Activated naive CD8-positive, alpha-beta T cell treated with anti-CD3 and anti-CD28 coated beads, Interleukin-2, amount 10 ng/mL, durations not matched to agents 7 days and 5 days (primary cell): ENCODE measurements at places on chromosomes 2 and 18. TPM values are rescaled to one million over a fixed set of nuclear protein-coding genes. Genes with fewer than 3 reads are reported as not detected.

The FSIP2 gene
- total RNA-seq = 0.36 TPM

DNA sequence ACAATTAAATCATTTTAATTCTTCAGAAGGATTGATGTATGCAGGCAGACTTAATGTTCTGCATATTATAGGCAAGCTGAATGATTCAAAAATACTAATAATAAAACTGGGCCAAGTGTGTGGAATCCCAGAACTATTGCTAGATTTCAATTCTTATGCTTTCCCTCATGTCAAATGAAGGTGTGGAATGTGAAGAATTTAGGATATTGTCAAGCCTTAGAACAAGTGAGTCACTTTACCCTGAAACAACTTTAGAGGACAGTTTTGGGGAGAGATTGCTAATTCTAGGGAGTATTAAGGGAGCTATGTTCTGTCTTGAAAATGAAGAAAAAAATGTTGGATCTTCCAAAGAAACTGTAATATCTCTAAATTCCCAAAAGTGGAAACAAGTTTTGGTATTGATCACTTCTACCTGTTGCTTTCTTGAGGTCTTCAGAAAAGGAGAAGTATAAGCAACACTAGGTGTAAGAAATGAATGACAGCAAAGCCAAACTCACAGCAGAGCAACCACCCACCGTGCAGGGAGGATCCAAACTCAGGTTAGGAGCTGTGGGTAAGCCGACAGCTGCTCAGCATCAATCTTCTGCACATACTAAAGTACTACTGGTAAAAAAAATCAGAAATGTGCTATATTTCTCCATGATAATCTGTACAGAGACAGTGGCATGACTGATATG, 818.1 kb downstream of the SLC4A3 start:
- DNase-seq = no peak

The SCN7A gene
- not detected for total RNA-seq

The ELP2 gene
- total RNA-seq = 82.4 TPM

- no peak for DNase-seq
Measured at GRCh38 chr2:37506407-37507050, 162.1 kb downstream of the QPCT start.

DNA sequence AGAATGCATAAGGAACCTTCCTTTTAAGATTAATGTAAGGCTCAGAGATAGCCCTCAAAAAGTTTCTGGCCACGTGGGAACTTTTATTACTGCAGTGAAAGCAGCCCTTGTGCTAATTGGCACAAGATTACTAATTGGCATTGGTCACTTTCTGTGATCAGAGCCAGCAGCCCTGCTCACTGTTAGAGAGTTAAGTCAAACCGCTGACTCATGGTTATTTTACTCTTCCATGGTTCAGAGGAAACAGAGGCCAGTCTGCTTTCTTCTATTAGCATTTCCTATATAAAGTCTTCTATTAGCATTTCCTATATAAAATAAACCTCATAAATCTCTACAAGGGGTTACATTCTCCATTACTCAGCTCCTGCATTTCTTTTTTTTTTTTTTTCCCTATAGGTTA, 1.5 kb upstream of the SLC35G4 start:
- no peak for DNase-seq

GRCh38 chr2:160816916-160817499, 323.4 kb upstream of the RBMS1 start:
- no peak for DNase-seq

The SGO2 gene
- total RNA-seq = 37.4 TPM

- no peak for DNase-seq
Measured at GRCh38 chr2:160343404-160343803, 143.3 kb upstream of the ITGB6 start.

DNA sequence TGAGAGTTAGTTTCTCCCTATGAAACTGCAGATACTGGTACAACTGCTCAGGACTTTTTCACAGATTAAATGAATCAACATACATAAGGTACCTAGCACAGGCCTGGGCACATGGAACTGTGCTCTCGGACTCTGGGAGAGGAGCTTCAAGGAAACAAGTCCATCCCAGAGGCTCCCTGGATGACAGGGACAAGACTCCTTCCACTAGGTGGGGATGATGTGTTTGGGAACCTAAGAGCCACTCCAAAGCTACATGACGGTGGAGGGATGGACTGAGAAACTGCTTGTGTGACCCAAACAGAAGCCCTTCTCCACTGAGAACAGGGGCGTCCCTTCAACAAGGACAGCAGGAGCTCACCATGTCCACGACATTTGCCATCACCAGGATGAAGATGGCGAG, 37.1 kb downstream of the CENPO start:
- DNase-seq = no peak

GRCh38 chr2:228819701-228820100, 451.4 kb downstream of the PID1 start:
- no peak for DNase-seq

DNA sequence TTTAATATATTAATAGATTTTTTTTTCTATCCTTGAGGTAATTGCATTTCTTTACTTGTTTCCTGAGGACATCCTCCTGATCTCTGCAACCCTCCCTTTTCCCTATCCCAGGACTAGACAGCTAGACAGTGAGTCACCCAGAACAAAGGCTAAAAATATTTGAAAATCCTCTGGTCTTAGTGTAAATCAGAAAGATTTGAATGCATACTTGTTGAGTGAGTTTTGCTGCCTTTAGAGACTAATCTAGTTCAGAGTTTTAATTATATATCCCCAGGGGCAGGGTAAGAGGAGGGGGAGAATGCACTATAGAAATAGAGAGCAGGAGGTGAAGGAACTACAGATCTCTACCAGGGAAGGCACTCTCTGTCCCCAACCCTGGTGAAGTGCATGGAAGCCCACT, 202.3 kb upstream of the TCF4 start:
- no peak for DNase-seq

The DYNC1I2 gene
- total RNA-seq = 46.3 TPM

The ASPRV1 gene
- total RNA-seq = 1.2 TPM

The ATP6V1C2 gene
- not detected for total RNA-seq

- peak; percentile 48 for DNase-seq
Measured at GRCh38 chr2:190627448-190628412, 21.2 kb upstream of the NAB1 start.

DNA sequence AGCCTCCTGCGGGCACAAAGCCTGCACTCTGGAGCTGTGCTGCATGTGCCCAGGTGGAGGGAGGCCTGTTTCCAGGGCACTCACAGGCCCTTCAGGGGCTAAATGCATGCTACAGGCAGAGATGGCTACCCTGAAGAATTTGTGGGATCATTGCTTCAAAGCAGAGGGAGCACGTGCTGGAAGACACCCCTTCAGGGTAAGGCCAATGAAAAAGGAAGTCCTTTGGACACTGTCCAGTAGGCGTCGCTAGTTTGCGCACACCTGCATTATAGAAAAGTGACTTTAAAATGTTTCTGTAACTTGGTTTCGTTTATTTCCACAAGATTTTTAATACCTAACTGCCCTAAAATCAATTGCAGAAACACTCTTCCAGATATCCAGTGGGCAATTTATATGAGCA, 325.3 kb downstream of the ZNF516 start:
- DNase-seq = no peak

DNA sequence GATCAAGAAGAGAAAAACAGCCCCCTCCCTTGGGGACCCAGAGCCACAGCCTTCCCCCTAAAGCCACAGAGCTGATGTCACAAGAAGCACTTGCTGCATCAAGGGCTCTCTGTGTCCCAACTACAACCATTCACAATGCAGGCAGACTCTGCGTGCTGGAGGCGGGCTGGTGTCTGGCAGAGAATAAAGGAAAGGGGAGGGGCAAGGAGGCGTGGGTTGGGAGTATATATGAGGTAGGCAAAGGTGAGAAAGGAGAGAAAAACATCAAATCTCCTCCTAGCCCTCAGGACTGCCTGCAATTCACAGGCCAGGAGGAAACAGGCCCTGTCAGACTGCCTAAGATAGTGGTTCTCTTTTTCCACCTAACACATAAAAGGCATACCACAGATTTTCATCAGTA, 48.8 kb upstream of the IHH start:
- no peak for DNase-seq
